ENCODE measurements at places on chromosomes 2 and 18.

DNA sequence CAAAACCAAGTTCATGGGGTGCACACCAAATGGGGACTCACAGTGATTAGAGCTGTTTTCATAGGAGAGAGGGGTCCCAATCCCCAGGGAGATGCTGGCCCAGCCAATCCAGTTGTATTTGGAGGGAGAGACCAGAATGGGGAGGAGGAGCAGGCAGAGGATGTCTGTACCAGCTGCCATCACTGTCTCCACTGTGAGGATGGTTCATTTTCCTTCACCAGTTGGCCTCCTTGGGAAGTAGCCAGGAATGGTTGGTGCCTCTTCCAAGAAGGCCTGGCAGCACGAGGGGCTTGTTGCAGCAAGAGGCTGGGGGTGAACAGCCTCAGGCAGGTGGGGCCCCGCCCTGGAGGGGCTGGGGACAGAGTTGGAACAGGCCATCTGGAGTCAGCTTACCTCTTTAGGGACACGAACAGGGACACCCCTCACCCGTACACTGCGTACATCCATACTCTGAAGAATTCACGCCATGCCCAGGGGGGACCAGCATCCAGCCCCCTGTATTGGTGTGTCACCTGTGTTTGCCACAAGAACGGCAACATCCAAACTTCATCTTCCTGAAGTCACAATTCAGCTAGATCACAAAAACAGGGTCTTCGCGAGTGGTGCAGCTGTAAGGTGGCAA is 161.7 kb upstream of the ZNF236 start:
- DNase-seq = no peak

DNA sequence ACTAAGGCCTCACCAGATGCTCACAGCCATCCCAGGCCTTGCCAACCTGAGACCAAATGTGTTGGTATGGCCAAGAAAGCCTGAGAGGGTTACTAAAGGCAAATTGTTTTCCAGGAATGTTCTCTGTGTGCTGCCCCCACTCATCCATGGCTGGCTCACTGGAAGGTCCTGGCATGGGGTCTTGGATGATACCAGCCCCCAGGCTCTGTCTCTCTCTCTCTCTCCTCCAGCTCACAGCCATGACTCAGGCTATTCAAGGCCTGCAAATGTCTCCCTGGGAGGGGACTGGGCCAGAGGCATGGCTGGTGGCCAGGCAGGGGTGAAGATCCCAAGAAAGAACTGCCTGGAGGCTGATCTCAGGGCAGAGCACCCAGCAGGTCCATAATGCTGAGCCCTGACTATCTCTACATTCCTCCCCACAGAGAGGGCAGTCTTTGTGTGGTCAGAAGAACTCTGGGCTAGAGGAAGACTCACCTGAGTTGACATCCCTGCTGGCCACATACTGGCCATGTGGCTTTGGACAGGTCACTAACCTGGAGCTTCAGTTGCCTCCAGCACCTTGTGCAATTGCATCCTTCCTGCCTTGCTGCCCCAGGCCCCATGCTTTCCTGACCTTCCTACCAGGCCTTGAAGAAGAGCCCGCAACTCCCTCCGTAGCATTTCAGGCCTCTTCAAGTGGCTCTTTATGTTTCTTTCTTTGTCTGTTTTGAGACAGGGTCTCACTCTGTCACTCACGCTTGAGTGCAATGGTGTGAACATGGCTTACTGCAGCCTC is 150.4 kb downstream of the ZFP36L2 start:
- DNase-seq = no peak

GRCh38 chr2:113237604-113238160 is 41.0 kb downstream of the PAX8 start:
- no peak for DNase-seq

- DNase-seq = no peak
Measured at GRCh38 chr2:37987098-37987775, 62.1 kb downstream of the RMDN2 start.

DNA sequence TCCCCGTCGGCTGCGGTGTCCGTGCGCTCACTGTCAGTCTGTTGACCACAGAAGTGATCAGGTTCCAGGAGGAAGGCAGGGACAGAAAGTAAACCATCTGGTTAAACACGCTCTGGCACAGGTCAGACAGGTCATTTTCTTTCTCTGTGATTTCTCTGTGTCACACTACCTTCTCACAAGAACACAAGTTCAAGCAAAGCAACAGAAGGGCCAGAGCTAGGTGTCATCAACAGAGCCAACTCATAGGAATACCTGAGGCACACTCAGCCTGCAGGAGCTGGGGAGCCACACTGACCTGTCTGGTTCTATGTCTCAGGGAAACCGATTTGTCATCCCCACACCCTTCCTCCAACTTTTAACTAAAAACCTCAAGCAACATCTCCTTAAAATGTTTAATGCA is 115.1 kb upstream of the ZBTB14 start:
- DNase-seq = no peak

DNA sequence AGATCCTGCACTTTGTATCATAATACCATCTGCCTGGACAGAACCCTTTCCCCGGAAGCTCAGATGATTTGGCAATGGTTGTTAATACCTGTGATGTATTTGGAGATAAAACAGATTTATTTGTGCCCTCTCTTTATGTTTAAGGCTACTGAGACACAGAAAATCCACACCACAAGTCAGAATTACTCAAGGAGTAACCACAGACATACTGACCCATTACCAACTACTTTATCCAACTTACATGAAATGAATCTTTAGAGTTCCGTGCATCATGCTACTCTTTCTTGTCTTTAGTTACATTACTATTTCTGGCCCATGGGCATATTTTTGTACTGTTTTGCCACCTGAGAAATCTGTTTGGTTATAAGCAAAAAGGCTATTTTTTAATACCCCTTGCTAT is 384.0 kb downstream of the STK39 start:
- DNase-seq = no peak

- DNase-seq = no peak
Measured at GRCh38 chr2:241157841-241158545, 7.7 kb downstream of the PPP1R7 start.

- no peak for DNase-seq
Measured at GRCh38 chr2:71004857-71005256, 10.2 kb upstream of the TEX261 start.

DNA sequence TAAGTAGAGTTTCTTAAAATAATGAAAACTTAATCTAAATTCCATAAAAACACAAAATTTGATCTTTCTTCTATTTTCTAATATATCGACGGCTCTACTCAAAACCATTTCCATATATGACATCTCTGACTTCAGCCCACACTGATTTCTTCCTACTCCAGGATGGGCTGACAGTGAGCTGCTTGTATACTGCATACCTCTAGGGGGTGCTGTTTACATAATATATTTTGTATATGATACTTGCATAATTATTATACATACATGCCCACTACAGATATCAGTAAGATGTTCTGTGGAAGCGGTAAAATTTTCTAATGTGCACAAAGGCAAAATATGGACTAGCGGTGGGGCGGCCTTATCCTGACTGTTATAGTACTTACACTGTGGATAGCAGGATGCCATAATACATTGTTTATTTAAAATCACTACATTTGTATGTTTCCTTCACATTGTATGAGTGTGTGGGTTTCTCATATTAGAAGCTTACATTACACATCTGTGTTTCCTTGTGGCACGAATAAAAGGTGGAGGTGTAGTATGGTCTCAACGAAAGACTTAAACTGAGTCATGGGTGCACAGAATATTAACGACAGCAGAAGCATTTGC is 66.1 kb upstream of the NXPH2 start:
- DNase-seq = no peak

DNA sequence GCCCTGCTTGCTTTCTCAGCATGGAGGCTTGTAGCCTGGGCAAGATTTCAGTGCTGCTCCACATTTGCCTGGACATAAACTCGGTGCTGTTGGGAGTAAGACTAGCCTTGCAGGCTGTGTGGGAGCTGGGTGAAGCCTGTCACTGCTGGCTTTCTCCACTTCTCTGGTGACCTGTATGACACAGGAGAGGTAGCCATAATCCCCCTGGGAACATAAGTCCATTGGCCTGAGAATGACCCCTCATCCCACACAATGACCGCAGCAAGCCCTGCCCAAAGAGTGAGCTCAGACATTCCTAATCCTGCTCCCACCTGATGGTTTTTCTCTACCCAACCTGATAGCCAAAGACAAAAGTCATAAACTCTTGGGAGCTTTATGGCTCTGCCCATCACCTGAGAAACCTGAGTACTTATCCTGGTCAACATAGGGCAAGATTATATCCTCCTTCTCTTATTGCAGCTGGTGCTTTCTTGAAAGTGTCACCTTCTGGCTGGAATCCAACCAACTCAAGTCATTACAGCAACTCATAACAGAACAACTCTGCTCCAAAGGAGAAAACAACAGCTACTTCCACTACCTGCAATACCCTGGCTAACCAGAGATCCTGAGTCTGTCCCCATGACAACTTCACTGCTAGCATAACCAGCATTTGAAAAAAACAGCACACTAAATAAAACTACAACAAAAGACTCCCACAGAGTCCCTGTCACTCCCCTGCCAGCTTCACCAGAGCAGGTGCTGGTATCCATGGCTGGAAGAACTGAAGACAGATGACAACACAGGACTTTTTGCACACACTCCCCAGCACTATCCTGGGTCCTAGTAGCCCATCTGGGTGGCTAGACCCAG is 834.4 kb upstream of the DDX18 start:
- DNase-seq = no peak

DNA sequence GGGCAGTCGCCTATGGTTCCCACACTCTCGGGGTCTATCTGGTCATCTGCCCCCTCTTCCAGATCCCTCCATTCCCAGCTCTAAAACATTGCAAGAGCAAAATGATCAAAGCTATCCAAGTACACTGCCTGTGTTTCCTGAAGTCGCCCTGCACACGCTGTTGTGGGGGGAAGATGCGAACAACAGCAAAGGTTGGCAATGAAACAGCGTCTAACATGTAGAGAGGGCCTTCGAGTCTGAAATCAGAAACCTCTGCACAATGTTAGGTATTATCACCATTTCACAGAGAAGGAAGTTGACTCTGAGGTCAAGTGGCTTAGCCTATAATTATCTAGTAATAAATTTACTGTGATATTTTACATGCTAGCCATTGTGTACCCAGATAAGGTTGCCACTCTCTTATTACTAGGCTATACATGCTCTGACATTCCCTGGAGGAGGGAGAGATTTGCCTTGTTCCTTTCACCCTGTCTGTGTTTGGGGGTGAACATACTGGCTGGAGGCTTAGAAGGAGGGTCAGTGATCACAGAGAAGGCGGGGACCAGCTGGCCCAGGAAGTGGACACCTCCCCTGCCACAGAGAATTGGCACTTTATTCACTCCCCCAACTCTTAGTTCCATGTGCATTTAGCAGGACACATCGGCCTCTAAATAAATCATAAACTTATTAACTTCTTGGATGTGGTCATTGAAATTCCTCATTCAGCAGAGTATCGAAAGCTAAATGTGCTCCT is 36.8 kb downstream of the KCTD1 start:
- no peak for DNase-seq

GRCh38 chr2:168097431-168097830 is 150.0 kb downstream of the STK39 start:
- DNase-seq = no peak

GRCh38 chr2:24571828-24572442 is 80.9 kb downstream of the NCOA1 start:
- DNase-seq = no peak

DNA sequence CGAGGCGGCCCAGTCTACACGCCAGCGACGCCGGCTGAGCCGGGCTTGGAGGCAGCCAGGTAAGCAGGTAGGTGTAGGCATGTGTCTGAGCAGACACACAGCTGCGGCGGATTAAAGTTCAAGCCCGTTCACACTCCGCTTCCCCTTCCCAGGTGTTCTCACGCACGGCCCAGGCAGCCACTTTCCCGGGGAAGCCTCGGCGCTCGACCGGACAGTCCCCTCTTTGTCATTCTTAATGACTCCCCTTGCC is 367 bp downstream of the TGFA start:
- no peak for DNase-seq

- no peak for DNase-seq
Measured at GRCh38 chr2:64652231-64653108, 1.2 kb downstream of the SERTAD2 start.

- DNase-seq = no peak
Measured at GRCh38 chr2:74906395-74906794, 52.0 kb upstream of the POLE4 start.

DNA sequence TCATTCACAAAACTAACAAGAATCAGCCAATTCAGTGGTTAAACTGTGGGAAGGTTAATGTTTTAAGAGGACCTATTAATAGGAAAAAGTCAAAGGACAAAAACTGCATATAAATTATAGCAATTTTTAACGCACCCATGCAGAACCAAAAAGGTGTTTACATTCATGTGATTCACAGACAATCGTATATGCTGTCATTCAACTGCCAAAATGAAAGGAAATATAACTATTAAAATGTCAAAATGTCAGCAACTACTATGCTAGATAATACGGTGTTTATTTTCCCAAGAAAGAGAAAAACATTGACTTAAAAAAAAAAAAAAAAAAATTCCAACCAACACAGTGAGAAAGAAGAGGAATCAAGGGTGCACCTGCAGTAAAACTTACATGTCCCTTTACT is 48.5 kb downstream of the DYM start:
- DNase-seq = no peak

DNA sequence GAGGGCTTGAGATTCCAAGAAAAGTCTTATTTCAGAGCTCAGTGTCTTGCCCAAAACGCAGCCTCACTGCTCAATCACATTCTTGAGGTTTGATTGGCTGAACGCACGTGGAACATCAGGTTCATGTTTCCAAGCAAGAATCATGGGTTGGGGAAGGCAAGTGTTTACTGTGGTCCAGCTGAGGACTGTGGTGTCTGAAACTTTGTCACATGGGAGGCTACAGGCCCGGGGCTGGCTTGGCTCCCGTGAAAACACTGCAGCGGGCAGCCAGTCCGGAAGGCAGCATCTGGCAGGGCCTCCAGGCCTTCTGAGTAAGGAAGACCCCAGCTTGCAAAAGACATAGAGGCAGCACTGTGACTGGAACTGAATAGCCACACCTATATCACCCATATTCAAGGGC is 84.7 kb downstream of the POLR1A start:
- no peak for DNase-seq

DNA sequence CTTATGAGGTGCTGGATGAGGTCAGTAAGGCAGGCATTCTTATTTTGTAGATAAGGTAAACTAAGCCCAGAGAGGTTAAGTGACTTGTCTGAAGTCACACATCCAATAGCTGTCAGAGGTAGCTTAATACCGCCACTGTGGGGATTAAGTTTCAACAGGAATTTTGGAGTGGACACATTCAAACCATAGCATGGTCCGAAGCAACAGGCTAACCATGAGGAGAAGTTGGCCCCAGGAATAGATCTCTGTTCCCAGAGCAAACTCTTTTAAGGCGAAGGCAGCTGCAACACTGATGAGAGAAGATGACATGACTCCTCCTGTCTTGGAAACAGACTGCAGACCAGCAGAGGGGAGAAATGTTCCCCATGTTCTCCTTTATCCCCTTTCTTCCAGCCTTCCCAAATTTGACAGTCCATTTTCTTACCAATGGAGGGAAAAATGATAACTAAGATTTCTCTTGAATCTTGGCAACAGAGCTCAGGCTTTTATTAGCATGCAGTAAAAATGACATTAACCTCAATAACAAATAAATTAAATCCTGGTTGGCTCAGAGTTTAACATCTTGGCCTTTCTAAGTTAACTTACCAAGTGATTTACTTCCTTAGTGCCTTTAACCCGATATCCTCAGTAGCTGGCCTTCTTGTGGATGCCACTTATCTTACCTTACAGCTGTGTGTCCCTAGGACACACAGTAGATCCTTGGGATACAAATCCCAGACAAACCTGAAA is 67.9 kb upstream of the STPG4 start:
- DNase-seq = no peak

- no peak for DNase-seq
Measured at GRCh38 chr2:170713543-170714380, 1.4 kb upstream of the SP5 start.

Measured in stimulated activated CD8-positive, alpha-beta memory T cell treated with anti-CD3 and anti-CD28 coated beads, Interleukin-7, amount 100 ng/mL, for 1 hour (primary cell).